ENCODE measurements at places on chromosomes 11 and 22.

- no peak for DNase-seq
Observed at GRCh38 chr22:46639843-46640242, 19.7 kb downstream of the GRAMD4 start.

- no peak for DNase-seq
Observed at GRCh38 chr11:109046284-109046992, 375.6 kb upstream of the C11orf87 start.

DNA sequence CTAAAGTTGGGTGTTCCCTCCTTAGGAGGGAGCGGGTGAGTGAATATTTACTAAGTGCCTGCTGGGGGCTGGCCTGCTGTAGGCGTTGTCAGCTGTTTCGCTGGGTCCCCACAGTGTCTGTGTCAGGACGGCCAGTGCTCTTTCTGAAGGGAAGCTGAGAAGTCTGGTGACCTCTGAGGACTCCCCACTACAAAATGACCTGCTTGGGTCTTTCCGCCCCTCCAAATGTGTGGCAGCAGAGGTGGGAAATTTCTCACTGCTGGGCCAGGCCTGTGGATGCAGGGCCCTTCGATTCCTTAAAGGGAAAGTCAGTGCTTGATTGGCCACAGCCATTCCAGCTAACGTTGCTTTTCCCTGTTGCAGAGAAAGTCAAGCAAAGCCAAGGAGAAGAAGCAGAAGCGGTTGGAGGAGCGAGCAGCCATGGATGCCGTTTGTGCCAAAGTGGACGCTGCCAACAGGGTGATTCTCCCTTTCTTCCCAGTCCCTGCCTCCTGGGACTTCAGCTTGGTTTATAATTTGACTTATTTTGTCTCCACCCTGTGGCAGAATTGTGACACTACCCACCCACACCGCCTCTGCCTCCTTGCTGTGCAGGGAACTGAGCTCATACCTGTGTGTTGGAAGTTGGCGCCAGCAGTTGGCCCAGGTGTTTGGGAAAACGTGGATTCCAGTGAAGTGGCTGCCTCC, 6.8 kb downstream of the NAA40 start:
- DNase-seq = peak; percentile 14

DNA sequence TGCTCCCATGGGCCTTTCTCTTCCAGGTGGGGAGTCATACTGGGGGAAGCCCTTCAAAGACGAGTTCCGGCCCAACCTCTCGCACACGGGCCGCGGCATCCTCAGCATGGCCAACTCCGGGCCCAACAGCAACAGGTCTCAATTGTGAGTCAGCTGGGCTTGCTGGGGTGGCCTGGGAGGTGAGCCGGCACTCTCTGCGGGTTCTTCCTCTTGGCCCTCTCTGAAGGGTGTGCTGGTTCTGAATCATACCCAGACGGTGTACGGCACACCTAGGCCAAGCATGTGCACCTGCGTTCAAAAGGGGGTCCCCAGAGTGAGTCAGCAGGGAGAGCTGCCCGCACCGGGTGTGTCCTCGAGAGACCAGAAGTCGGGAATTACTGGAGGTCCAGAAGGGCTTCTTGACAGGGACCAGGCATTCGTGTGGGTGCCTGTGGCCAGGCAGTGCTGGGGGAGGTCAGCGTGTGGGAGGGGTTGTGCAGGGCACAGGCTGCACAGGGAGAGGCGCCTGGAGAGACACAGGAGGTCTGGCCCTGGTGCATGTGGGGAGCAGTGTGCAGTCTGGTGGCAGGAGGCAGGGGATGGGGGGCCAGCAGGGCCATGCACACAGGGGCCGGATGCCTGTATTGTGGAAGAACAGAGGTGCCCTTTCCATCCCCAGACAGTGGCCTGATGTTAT, 23.0 kb downstream of the PPIL2 start:
- DNase-seq = no peak

- no peak for DNase-seq
Observed at GRCh38 chr11:133753150-133753549, 92.2 kb downstream of the SPATA19 start.

GRCh38 chr11:77089004-77089545, 13.6 kb upstream of the OMP start:
- no peak for DNase-seq

DNA sequence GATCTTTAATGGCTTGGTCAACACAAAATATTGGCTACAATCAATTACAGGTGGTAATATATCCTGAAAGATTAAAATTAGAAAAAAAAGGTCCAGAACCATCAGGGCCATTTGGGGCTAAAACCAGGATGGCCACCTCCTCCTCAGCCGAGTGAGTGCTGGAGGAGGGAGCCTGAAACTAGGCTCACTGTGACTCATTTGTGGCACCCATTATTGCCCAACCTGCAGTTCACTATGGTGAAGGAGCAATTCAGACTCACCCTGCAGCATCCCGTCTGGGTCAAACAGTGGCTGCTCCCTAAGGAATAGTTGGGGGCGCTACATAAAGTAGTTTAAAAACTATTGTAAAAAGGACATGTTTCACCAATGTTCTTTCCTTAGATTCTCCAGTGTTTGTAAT, 60.7 kb downstream of the GLYATL1 start:
- DNase-seq = no peak

DNA sequence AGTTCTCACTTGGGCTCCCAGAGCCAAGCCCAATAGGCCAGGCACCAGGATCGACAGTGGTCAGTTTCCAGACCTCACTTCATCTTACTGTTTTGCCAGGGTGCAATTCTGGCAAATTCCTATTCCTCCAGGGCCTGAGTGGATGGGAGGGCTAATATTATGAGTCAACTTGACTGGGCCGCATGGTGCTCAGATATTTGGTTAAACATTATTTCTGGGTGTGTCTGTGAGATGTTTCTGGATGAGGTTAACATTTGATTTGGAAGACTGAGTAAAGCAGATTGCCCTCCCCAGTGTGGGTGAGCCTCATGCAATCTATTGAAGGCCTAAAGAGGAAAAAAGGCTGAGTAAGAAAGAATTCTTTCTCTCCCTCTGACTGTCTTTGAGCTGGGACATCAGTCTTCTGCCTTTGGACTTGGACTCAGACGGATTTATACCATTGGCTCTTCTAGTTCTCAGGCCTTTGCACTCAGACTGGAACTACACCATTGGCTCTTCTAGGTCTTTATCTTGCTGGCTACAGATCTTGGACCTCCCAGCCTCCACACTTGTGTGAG, 132.9 kb upstream of the ZBED5 start:
- DNase-seq = no peak

GRCh38 chr22:17369439-17370025, at the start of gene CECR2:
Gene CECR2, plus strand, starts transcription at chr22:17369460. Its CDS starts 324 bp downstream, at chr22:17369784.
- no peak for DNase-seq

GRCh38 chr11:35524780-35525179, 636 bp downstream of the PAMR1 start:
- DNase-seq = no peak

- DNase-seq = no peak
Observed at GRCh38 chr11:32489464-32489863, 54.1 kb upstream of the WT1 start.

DNA sequence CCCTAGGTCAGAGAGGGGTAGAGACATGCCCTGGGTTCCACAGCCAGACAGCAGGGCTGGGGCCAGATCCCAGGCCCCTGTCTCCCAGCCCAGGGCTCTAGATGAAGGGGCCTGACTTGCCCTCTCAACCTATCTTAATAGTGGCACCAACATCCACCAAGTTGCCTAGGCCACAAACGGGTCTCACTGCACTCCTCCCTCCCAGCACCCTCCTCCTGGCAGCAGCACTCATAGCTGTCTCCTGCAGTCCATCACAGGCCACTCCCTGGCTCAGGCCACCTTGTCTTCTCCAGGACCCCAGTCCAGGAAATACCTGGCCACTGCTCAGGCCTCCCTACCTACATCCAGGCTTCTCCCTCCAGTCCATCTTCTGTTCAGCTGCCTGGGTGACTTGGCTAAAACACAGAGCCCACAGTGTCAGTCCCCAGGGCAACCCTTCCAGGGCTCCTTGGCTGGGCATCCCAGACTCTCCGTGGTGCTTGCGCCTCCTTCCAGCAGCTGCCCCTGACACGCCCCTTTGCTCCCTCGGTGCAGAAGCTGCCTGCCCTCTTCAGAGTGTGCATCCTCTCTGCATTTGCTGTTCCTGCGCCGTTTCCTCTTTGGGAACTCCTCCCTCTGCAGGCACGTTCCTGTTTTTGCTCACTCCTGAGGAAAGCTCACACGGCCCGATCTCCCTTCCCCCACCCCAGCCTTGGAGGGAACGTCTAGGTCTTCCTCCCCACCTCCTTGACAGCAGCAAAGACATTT, 40.5 kb downstream of the LRRC32 start:
- DNase-seq = peak; percentile 77

GRCh38 chr11:106087815-106088435, 10.5 kb downstream of the AASDHPPT start:
- no peak for DNase-seq

DNA sequence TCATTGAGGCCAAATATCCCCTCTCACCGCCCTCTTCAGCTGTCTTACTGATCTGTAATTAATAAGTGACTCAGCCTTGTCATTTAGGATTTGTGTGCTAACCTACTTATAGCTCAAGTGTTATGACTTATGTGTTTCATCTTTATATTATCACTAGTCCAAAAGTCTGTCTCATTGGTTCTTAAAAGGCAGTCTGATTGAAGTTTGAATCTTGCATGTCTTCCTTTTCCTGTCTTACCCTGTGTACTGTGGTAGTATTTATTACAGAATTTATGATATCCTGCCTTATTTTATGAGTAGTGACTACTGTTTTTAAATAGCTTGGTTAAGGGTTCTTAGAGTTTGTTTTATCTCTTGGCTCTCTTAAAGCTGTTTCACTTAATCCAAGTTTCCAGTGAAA, 6.3 kb downstream of the DEPDC7 start:
- DNase-seq = no peak

GRCh38 chr11:114293201-114293711, 2.9 kb upstream of the NNMT start:
- no peak for DNase-seq

GRCh38 chr11:121928597-121929580, 187.1 kb downstream of the BLID start:
- DNase-seq = no peak

DNA sequence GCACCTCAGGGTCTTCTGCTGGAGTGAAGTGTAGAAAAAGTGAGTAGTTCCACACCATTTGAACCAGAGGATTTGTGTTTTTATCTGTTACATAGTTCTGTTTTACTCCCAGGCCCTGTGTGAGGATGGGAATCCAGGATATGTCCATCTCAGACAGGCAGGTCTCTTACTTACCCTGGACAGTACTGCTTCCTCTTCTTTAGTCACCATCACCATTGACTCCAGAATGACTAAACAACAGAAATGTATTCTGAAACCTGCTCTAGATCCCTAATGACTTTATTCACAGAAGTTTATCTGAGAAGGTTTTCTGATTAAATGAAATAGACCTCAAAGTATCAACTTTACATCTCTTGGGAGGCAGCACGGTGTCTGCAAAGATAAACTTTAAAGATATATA, 33.6 kb downstream of the CYP2R1 start:
- DNase-seq = no peak

- DNase-seq = no peak
Observed at GRCh38 chr11:107331728-107332127, 125.9 kb downstream of the CWF19L2 start.

DNA sequence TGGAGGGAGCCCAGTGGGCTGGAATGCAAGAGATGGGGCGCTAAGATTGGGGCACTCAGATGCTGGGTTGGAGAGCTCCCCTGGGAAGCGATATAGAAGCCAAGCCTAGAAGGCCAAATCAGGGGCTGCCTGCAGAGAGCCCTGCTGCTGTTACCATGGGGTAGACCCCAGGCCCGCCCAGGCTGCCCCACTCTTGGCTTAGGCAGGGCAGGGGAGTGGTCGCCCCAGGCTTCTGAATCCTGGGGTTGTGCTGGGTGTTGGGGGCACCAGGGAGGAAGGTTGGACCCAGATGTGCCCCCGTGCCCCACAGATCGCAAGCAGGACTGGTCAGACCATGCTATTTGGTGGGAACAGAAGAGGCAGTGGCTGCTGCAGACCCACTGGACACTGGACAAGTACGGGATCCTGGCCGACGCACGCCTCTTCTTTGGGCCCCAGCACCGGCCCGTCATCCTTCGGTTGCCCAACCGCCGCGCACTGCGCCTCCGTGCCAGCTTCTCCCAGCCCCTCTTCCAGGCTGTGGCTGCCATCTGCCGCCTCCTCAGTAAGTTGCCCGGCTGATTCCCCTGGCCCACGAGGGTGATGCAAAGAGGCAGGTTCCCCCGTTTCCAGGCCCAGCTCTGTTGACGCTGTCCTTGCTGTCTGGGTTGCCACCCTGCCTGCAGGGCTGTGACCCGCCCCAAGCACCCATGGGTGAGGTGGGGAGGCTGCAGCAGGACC, 3.9 kb downstream of the FERMT3 start:
- DNase-seq = no peak

DNA sequence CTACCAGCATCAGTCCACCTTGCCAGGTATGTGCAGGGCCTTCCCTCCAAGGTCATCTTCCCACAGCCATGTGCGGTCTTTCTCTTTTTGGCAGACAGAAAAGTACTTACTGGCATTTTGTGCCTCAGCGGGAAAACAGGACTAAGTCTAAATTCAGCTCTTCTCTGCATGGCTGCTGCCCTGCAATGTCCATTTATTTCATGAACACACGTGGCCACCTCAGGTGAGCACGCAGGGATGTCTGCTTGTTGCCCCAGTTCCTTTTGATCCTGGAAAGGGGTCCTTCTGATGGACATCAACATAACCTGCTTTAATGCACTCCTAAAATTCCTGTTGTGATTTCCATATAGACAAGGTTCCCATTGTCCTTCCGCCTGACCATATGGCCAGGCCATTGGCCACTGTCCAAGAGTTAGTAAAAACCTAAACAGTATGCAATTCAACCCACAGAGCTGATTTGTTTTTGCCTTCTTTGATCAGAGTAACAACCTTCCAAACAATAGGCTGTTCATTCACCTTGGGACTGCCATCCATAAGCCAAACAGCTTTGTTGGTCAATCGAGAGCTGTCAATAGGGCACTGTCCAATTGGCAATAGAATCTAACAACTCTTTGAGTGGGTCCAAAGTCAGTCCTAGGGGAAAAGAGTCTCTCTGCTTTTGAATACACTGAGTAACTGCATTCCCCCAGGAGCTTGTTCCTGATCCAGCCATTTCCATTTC, 5.9 kb downstream of the TREH start:
- no peak for DNase-seq

- DNase-seq = no peak
Observed at GRCh38 chr11:61761440-61762222, 9.2 kb downstream of the MYRF start.

DNA sequence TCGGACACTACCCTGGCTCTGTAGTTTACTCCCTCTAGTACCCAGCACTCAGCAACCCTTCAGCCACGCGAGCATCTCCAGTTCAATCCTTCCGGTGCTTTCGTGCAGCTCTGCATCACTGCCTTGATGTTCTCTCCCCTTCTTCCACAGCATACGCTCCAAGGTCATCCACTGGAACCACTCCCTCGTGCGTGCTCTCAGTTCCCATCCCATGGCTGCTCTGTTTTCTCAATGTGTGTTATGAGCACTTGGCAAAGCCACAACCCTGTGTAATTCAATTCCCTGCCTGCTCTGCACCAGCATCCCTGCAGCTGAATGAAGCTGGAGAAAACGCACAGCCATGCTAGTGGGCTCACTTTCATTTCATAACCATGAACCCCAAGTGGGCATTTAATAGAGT, 38.5 kb upstream of the NFRKB start:
- DNase-seq = no peak

DNA sequence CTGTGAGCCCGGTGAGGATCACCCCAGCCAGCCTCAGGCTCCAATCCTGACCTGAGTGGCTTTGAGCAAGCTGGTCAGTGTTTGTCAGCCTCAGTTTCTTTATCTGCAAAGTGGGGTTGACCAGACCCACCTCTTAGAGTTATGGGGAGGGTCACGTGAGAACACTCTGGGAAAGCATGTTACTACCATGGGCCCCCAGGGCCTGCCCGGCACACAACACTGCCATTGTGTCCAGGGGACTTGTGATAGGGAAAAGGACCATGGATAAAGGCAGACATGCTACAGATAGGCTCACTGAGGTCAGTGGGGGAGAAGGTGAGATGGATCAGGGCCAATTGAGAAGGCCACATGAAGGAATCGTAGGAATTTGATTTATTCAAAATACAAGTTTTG, 32.1 kb upstream of the SUSD2 start:
- DNase-seq = no peak

Measured in bone marrow (tissue), 2 donors.